Psoas muscle (tissue), 8 donors: ENCODE measurements at places on chromosomes 2 and 18.
A peak's percentile ranks its signal among the peaks of the same experiment; 100 is the strongest.

- DNase-seq: no peak
- H3K4me1 ChIP-seq: no peaks in the 10 kb centered on the region
- H3K27me3 ChIP-seq: no peaks in the 10 kb centered on the region
- H3K36me3 ChIP-seq: no peaks in the 10 kb centered on the region
Measured at GRCh38 chr2:138155304-138155703, 191.0 kb downstream of the HNMT start.

DNA sequence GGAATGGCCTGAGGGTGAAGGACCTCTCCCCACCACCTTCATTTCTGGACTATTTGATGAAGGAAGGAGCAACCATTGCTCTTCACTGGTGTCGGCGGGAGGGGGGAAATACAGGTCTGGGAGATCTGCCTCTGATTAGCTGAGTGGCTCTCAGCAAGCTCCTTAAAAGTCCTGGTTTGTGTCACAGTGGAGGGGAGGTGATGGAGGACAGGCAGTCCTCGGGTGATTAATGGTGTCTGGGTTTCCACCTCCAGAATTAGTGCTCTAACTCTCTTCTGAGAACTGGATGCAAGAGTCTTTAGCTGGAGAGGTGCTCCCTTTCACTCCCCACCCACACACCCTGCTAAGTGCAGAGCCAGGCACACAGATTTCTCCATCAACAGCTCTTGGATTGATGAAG, 83.2 kb downstream of the TTC32 start:
- no peaks in the 10 kb centered on the region for H3K27me3 ChIP-seq
- no peaks in the 10 kb centered on the region for H3K36me3 ChIP-seq
- no peak overlapping the region for H3K27ac ChIP-seq
- no peak overlapping the region for H3K4me3 ChIP-seq
- no peaks in the 10 kb centered on the region for H3K4me1 ChIP-seq

- no peak for DNase-seq
- peaks cover 63% of the 10 kb centered on the region for H3K4me1 ChIP-seq
- no peak overlapping the region for H3K4me3 ChIP-seq
- H3K27ac ChIP-seq: peak overlapping the region; percentile 55
Measured at GRCh38 chr2:97966545-97967215, 29.1 kb downstream of the TMEM131 start.

GRCh38 chr2:240395896-240396622, 39.4 kb upstream of the GPC1 start:
- H3K4me3 ChIP-seq: no peak overlapping the region
- peaks cover 11% of the 10 kb centered on the region for H3K4me1 ChIP-seq
- no peak overlapping the region for H3K27ac ChIP-seq
- DNase-seq: no peak

DNA sequence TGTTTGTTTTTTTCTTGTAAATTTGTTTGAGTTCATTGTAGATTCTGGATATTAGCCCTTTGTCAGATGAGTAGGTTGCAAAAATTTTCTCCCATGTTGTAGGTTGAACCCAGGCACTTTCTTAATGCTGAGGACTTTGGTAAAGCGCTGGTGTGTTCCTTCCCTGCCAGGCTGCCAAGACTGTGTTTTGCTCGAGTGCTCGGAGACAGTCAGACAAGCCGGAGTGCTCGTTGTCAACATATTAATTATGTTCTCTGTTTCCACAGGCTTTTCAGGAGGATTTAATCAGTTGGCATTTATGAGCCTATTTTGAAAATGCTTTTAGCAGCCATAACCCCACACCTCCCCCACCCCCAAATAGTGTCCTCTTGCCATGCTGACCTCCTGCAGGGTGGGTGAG, 6.4 kb downstream of the MTCL1 start:
- DNase-seq: no peak
- H3K36me3 ChIP-seq: no peaks in the 10 kb centered on the region
- H3K27ac ChIP-seq: no peak overlapping the region
- peaks cover 5% of the 10 kb centered on the region for H3K4me1 ChIP-seq
- no peak overlapping the region for H3K4me3 ChIP-seq
- H3K27me3 ChIP-seq: peaks cover 2% of the 10 kb centered on the region

DNA sequence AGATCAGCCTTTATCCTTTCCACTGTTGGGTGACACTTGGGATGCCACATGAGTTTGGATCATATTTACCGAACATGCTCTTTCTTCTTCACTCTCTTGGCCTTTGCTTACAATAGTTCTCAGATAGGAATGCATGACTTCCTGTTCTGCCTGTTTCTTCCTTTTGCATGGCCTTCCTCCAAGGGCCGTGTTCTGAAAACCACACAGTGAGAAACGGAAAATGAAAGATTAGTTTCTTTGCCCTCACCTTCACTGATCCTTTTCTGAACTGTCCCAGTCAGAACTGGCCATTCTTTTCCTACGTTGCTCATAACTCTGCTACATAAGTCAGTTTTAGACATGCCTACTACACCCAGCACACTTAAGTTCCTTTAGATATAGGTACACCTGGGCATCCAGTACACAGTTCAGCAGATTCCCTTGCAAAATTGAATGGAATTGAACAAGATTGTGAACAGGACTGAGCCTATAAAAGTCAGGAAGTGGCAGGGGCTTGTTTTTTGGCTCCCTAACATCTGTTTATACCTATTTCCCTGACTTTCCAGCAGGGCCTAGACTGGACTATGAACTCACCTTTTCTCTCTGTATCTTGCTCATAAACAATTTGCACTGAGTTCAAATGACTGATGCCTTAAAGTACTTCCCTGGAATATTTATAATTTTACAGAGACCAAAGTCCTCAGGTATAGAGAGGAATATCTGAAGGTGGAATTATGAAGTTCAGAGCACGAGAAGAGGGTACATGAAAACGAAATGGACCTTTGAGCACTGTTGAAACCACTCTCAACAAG, 186.4 kb upstream of the ST6GAL2 start:
- no peak overlapping the region for H3K4me3 ChIP-seq
- H3K27ac ChIP-seq: no peak overlapping the region
- no peaks in the 10 kb centered on the region for H3K4me1 ChIP-seq
- DNase-seq: no peak
- no peaks in the 10 kb centered on the region for H3K27me3 ChIP-seq

- H3K36me3 ChIP-seq: no peaks in the 10 kb centered on the region
- H3K27me3 ChIP-seq: no peaks in the 10 kb centered on the region
- H3K27ac ChIP-seq: no peak overlapping the region
- no peaks in the 10 kb centered on the region for H3K4me1 ChIP-seq
- H3K4me3 ChIP-seq: no peak overlapping the region
- no peak for DNase-seq
Measured at GRCh38 chr2:229087843-229088516, 183.1 kb downstream of the PID1 start.

GRCh38 chr18:28485918-28486317, 309.0 kb upstream of the CDH2 start:
- H3K36me3 ChIP-seq: no peaks in the 10 kb centered on the region
- no peak overlapping the region for H3K27ac ChIP-seq
- H3K4me1 ChIP-seq: no peaks in the 10 kb centered on the region
- no peaks in the 10 kb centered on the region for H3K27me3 ChIP-seq
- no peak for DNase-seq
- no peak overlapping the region for H3K4me3 ChIP-seq

- H3K4me3 ChIP-seq: no peak overlapping the region
- DNase-seq: no peak
- no peak overlapping the region for H3K27ac ChIP-seq
- H3K4me1 ChIP-seq: no peaks in the 10 kb centered on the region
- H3K36me3 ChIP-seq: no peaks in the 10 kb centered on the region
Measured at GRCh38 chr2:82591718-82592117, 1867.4 kb downstream of the SUCLG1 start.

DNA sequence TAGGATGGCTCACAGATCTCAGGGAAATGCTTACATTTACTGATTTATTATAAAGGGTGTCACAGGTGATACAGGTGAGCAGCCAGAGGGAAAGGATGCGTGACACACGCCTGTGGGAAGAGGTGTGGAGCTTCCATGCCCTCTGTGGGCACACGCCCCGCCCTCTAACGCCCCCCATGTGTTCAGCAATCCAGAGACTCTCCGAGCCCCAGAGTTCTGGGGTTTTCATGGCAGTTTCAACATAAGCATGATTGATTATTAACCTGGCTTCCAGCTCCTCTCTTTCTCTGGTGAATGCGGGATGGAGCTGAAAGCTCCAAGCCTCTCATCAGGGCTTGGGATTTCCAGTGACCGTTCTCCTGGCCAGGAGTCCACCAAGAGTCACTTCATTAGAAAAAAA, 34.3 kb upstream of the ODC1 start:
- H3K36me3 ChIP-seq: no peaks in the 10 kb centered on the region
- H3K4me1 ChIP-seq: no peaks in the 10 kb centered on the region
- H3K27ac ChIP-seq: no peak overlapping the region
- H3K27me3 ChIP-seq: peaks cover 14% of the 10 kb centered on the region
- no peak for DNase-seq

DNA sequence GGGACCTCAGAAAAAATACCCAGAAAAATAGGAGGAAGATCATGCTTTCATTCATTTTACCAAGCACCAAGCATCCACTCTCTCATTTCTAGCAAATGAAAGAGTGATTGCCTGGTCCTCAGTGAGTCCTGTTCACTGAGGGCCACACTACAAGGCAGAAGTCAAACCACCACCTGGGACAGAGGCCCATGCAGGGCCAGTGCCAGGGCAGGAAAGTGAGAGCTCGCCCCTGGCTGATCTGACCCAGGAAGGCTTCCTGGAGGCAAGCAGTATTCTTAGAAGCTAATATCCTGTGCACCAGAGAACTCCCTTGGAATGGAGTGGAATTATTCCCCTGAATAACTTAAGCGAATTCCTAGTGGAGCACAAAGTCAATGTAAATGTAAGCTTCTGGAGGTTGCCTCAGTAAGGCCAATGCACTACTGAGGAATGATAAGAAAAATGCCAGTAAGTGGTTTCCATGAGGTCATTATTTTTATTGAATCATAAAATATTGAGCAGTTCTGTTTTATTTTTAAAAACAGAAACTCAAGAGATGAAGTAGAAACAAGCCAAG, 191.6 kb upstream of the ID2 start:
- no peaks in the 10 kb centered on the region for H3K4me1 ChIP-seq
- no peak overlapping the region for H3K27ac ChIP-seq
- H3K36me3 ChIP-seq: no peaks in the 10 kb centered on the region
- no peak overlapping the region for H3K4me3 ChIP-seq
- DNase-seq: no peak
- H3K27me3 ChIP-seq: no peaks in the 10 kb centered on the region

GRCh38 chr2:46076251-46076650, 221.0 kb upstream of the EPAS1 start:
- H3K4me3 ChIP-seq: no peak overlapping the region
- H3K27ac ChIP-seq: no peak overlapping the region
- no peak for DNase-seq
- no peaks in the 10 kb centered on the region for H3K36me3 ChIP-seq

DNA sequence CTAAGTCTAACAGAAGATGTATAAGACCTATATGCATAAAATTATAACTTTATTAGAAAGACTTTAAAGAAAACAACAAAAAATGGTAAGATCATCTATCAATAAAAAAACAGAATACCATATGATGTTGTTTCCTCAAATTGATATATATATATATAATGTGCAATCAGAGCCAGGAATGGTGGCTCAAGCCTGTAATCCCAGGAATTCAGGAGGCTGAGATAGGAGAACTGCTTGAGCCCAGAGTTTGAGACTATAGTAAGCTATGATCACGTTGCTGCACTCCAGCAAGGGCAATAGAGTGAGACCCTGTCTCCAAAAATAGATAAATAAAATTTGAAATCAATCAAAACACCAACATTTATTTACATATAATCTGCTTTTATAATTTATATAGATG, 19.5 kb downstream of the CYTIP start:
- H3K27ac ChIP-seq: no peak overlapping the region
- H3K27me3 ChIP-seq: no peaks in the 10 kb centered on the region
- no peak overlapping the region for H3K4me3 ChIP-seq
- no peaks in the 10 kb centered on the region for H3K4me1 ChIP-seq
- no peak for DNase-seq

- peak overlapping the region; percentile 95 for H3K4me3 ChIP-seq
- peaks cover 38% of the 10 kb centered on the region for H3K4me1 ChIP-seq
- no peaks in the 10 kb centered on the region for H3K27me3 ChIP-seq
- peaks cover 5% of the 10 kb centered on the region for H3K36me3 ChIP-seq
- H3K27ac ChIP-seq: peak overlapping the region; percentile 92
- peak; percentile 76 for DNase-seq
Measured at GRCh38 chr2:36356298-36356989, 866 bp downstream of the CRIM1 start.

DNA sequence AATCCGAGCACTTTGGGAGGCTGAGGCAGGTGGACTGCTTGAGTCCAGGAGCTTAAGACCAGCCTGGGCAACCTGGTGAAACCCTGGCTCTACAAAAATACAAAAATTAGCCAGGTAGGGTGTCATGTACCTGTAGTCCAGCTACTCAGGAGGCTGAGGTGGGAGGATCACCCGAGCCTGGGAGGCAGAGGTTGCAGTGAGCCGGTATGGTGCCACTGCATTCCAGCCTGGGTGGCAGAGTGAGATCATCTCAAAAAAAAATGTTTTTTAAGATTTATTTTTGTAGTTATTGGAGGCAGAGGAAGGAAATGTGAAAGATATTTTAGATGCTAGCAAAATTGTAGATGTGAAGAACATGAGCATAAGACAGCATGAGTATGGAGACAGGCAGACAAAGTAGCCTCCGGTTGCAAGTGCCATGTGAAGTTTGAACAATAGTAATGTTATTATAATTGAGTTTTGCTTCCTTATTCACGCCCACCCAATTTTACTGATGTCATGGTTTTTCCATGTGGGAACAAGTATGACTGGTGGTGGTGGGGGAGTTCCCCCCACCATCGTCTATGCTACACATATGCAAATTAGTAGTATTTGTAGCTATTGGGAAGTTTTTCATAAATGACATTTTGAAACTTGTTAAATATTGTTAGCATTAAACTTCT, 18.0 kb downstream of the REL start:
- H3K27me3 ChIP-seq: no peaks in the 10 kb centered on the region
- peaks cover 94% of the 10 kb centered on the region for H3K36me3 ChIP-seq
- no peak overlapping the region for H3K4me3 ChIP-seq
- DNase-seq: no peak

DNA sequence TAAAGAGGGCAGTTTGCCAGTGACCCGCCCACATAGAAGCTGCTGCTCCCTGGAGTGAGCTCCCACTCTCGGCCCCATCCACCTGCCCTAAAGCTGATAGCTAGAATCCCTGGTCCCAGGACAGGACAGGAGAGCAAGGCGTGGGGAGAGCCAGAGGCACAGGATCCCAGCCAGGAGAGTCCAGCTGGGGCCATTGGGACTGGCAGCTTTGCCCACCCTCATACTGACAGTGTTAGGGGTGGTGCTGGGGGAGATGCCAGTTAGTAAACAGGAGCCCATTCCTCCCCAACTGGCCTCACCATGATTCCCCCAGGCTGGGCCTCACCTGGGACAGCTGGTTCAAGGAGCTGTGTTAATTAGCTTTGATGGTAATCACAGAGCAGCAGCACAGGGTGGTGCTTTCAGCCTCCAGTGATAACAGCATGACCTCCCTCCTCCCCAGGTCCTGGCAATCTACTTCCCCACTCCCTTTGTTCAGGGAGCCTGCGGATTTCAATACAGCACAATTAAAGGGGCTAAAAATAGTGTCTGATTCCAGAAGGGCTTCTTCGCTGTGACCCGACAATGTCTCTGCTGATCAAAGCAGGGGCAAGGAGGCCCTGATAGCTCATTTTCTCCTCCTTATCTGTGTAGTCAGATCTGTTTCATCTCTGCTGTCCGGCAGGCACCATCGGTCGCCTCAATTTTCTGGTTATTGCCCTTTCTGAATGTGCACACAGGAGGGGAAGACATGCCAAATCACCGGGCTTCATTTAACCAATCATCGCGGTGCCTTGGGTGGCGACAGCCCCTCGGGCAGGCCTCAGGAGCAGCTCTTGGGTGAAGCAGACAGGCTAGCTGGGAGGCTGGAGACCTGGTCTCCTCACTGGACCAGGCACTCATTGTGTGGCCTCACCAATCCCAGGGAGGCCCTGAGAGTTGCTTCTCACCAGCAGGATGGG, 119.9 kb upstream of the TEX51 start:
- no peak overlapping the region for H3K4me3 ChIP-seq
- no peaks in the 10 kb centered on the region for H3K4me1 ChIP-seq
- H3K36me3 ChIP-seq: no peaks in the 10 kb centered on the region
